NCI-H2081 (cell line): ENCODE measurements at places on chromosomes 5 and 9.

- DNase-seq = no peak
Measured at GRCh38 chr5:112711436-112711835, 26.2 kb upstream of the APC start.

DNA sequence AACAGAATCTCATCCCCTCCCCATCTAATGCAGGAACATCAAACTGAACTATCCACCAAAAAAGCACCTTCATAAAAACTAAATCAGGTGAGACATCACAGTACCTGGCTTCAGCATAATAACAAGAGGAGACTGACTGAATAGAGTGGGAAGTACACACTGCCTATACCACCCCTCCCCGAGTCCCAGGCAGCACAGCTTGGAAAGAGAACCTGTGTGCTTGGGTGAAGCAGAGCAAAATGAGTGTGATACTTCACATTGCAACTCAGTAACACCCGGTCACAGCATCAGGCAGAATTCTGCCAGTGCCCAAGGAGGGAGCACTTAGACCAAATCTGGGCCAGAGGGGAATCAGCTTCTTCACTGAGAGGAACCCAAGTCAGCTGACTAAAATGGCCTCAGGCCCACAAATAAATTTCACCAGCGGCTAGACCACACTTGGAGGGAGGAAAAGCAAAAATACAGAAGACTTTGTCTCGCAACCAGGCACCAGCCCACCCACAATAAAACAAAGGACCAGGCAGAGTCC is 69.3 kb upstream of the OR2K2 start:
- no peak for DNase-seq

DNA sequence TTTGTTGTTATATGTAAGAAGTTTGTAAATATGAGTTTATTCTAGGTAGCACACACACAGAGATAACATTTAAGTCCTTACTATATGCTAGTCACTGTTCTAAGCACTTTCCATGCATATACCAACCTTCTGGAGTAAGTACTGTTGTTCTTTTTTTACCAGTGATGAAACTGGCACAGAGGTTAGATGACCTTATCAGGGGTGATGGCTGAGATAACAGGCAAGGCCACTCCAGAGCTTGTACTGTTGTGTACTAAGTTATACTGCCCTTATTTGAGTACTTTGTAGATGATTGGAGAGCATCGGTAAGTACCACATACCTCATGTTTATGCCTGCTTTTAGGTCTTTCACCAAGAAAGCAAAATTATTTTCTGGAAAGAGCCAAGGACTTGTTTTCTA is 6.2 kb downstream of the POLR1E start:
- DNase-seq = no peak

- no peak for DNase-seq
Measured at GRCh38 chr5:5291357-5291756, 131.1 kb upstream of the ICE1 start.

- DNase-seq = no peak
Measured at GRCh38 chr9:82920154-82920553, 142.8 kb downstream of the RASEF start.
